ENCODE measurements at places on chromosomes 4 and X.

GRCh38 chr4:74946196-74946595, 13.3 kb downstream of the PARM1 start:
- H3K27ac ChIP-seq: no peak overlapping the region
- no peak overlapping the region for H3K4me3 ChIP-seq
- no peaks in the 10 kb centered on the region for H3K36me3 ChIP-seq
- no peaks in the 10 kb centered on the region for H3K4me1 ChIP-seq
- no peaks in the 10 kb centered on the region for H3K27me3 ChIP-seq
- ATAC-seq: no peak

DNA sequence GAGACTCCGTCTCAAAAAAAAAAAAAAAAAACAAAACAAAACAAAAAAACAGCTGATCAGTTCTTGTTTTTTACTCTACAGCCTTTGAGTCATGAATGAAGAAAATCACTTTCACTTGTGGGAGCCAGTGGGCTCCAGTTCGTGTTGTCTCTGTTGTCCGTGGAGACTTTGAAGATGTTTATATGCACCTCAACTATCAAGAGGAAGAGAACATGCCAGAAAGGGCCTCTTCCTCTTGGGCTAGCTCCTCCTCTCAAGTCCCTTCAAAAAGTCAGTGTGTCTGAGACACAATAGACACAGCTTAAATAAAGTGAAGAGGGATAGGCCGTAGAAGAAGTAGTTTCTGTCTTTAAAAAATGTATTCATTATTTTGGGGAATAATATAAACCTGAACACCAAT, 182.7 kb downstream of the KDR start:
- H3K27me3 ChIP-seq: no peaks in the 10 kb centered on the region
- H3K4me1 ChIP-seq: no peaks in the 10 kb centered on the region
- ATAC-seq: no peak
- no peak overlapping the region for H3K27ac ChIP-seq
- no peak overlapping the region for H3K4me3 ChIP-seq

GRCh38 chrX:37783305-37783704, 3.4 kb downstream of the CYBB start:
- no peak overlapping the region for H3K4me3 ChIP-seq
- no peak overlapping the region for H3K27ac ChIP-seq
- no peaks in the 10 kb centered on the region for H3K4me1 ChIP-seq
- H3K27me3 ChIP-seq: no peaks in the 10 kb centered on the region
- H3K36me3 ChIP-seq: no peaks in the 10 kb centered on the region
- ATAC-seq: no peak

DNA sequence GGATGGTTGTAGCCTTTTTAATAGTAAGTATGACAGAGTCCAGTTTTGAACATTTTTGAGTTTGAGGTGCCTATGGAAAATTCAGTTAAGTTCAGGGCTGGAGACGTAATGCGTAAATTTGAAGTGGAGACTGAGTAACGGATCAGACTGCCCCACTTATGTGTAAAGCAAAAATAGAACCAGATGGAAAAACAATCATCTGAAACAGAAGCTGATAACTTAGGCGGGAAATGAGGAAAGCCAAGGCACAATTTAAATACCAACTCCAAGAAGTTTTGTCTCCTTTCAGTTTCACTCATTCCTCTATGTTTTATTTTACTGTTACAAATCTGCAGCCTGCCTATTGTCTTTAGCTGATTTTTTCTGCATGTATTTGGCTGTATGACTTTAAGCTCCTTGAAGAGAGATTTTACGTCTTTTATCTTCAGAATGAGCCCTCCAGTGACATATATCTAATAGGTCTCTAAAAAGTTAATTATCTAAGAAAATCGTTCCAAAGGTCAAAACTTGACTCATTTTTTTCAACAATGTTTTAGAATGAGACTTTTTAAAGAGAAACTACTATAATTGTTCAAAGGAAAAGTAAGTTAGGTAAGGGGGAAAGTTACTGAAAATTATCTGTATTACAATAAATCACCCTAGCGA, 1.1 kb downstream of the SGCB start:
- no peaks in the 10 kb centered on the region for H3K27me3 ChIP-seq
- peak overlapping the region; percentile 78 for H3K4me3 ChIP-seq
- H3K36me3 ChIP-seq: peaks cover 3% of the 10 kb centered on the region
- no peak for ATAC-seq
- H3K27ac ChIP-seq: no peak overlapping the region
- H3K4me1 ChIP-seq: peaks cover 9% of the 10 kb centered on the region

GRCh38 chrX:37989304-37989703, 17.0 kb upstream of the SYTL5 start:
- no peak for ATAC-seq
- H3K4me3 ChIP-seq: no peak overlapping the region
- no peaks in the 10 kb centered on the region for H3K36me3 ChIP-seq
- no peak overlapping the region for H3K27ac ChIP-seq
- H3K27me3 ChIP-seq: no peaks in the 10 kb centered on the region
- H3K4me1 ChIP-seq: no peaks in the 10 kb centered on the region

DNA sequence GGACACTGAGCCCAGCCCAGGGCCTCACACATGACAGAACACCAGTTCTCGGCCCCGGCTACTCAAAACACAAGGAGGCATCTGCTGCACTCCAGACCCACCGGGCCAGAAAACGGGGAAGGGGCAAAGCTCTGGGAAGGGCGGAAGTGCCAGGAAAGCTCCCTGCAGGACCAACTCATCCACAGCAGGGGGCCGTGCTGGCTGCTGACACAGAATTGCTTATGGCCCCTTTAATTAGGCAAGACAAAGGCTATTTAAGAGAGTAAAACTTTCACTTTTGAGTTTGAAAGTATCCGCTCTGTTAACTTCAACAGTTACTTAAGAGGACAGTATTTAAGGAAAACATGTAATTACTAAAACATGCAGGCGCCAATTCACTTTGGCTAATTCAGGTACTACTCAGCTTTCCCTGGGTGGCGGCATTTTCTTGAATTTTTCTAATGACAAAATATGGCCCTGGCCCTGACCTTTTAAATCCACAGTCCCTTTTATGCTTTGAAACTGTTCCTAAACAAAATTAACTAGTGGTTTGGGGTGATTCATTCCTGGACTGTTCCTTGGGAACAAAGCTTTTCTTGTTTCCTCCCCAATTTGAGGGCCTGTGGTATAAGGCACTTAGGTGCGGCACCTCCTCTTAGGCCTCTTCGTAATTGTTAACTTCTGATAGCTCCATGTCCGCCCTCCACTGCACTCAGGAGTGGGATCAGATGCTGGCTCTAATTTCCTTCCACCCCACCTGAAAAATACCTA, 40.4 kb downstream of the NSG1 start:
- H3K27ac ChIP-seq: no peak overlapping the region
- no peaks in the 10 kb centered on the region for H3K27me3 ChIP-seq
- no peak overlapping the region for H3K4me3 ChIP-seq
- no peaks in the 10 kb centered on the region for H3K4me1 ChIP-seq
- H3K36me3 ChIP-seq: peaks cover 87% of the 10 kb centered on the region

DNA sequence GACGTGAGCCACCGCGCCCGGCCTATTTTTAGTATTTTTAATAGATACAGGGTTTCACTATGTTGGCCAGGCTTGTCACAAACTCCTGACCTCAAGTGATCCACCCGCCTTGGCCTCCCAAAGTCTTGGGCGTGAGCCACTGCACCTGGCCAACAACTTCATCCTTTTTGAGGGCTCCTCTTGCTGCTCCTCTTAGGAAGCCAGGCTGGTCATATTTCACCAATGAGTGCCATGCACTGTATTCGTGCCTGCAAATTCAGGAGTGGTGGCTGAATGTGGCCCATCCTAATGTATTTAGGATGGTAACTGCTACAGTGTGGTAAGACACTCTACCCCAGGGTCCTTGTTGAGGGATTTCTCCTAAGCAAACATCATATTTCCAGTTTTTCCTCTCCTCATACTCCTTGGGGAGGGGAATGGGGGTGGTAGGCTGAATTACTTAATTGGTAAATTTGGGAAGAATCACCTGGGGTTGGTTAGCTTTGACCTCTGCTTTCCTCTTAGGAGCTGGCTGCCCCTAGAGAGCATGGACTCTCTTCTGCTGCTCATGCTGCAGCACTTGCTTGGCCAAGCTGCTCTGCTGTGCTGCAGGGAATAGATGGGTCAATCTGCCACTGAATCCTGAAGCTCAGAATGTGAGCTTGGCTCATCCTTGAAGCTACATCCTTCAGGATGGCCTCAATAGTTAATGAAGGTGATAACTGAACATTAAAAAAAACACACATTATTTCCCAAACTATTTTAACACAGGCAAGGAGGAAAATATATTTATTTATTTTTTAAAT, 167.4 kb downstream of the HS3ST1 start:
- no peaks in the 10 kb centered on the region for H3K4me1 ChIP-seq
- no peak for ATAC-seq
- no peaks in the 10 kb centered on the region for H3K27me3 ChIP-seq
- H3K27ac ChIP-seq: no peak overlapping the region
- no peak overlapping the region for H3K4me3 ChIP-seq
- no peaks in the 10 kb centered on the region for H3K36me3 ChIP-seq

DNA sequence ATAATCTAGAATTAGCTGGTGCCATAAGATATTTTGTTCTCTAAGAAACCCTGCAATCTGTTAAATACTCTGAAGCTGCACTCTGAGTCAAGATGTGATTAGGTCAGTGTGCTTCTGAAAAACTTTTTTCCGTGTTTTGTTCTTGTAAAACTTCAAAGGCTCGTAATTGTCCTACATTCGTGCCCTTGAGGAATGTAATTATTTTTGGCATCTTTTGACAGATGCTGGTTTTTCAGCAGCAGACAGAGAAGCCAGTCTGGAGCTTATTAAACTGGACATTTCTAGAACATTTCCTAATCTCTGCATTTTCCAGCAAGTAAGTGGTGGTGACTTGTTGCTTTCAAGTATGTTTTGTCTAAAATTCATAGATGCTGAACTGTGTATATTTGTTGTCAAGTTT, 36.8 kb upstream of the TADA2B start:
- H3K4me3 ChIP-seq: no peak overlapping the region
- ATAC-seq: no peak
- no peak overlapping the region for H3K27ac ChIP-seq
- no peaks in the 10 kb centered on the region for H3K4me1 ChIP-seq
- H3K27me3 ChIP-seq: no peaks in the 10 kb centered on the region

GRCh38 chrX:115030625-115031024, 13.2 kb upstream of the IL13RA2 start:
- H3K27me3 ChIP-seq: no peaks in the 10 kb centered on the region
- no peak for ATAC-seq
- H3K4me1 ChIP-seq: peaks cover 12% of the 10 kb centered on the region
- H3K27ac ChIP-seq: no peak overlapping the region

- no peak overlapping the region for H3K4me3 ChIP-seq
- H3K4me1 ChIP-seq: no peaks in the 10 kb centered on the region
- H3K36me3 ChIP-seq: peaks cover 10% of the 10 kb centered on the region
- H3K27me3 ChIP-seq: no peaks in the 10 kb centered on the region
These were observed 7.2 kb downstream of the RAB28 start for GRCh38 chr4:13476915-13477314.

DNA sequence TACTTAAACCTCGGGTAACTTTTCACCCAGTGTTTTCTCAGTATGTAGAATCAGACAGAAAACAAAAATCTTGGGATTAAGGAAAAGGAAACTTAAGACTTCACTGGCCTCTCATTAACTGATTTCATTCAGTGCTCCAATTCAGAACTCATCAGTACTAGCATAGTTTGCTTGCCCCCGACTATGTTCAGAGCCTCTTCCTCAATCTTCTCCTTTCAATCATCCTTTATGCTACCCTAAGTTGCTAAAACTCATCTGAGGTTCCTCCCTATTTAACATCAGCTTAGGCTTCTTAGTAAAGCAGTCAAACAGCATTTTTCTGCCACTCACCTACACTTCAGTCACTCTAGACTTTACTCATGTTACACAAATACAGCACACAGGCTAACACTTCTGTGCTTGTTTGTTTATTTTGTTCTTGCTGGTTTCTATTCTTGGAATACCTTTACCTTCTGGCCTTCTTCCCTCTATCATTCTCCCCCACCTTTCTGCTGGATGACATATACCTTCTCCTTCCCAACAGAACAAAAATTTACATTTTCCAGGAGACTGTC, 163.0 kb upstream of the TLL1 start:
- no peaks in the 10 kb centered on the region for H3K27me3 ChIP-seq
- H3K36me3 ChIP-seq: no peaks in the 10 kb centered on the region
- no peak for ATAC-seq
- H3K27ac ChIP-seq: no peak overlapping the region
- no peak overlapping the region for H3K4me3 ChIP-seq
- H3K4me1 ChIP-seq: no peaks in the 10 kb centered on the region

DNA sequence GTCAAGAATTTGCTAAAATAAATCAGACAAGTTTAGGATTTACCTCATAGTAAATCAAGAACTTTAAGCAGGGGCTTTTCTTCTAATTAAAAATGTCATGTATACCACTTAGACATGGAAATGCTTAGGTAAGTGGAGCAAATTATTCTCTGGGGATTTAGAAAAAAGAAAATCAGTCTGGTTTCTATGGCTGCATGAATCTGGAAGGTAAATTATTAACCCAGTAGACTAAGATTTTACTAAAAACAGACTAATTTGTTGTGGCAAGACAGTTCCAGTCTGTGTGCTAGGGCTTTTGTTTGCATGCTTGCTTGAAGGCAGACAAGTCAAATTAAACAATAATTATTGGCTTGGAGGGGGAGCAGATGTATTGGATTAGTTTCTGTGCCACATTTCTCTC, 140.6 kb downstream of the TBL1X start:
- ATAC-seq: no peak
- no peaks in the 10 kb centered on the region for H3K27me3 ChIP-seq
- H3K36me3 ChIP-seq: no peaks in the 10 kb centered on the region
- no peak overlapping the region for H3K4me3 ChIP-seq
- H3K4me1 ChIP-seq: no peaks in the 10 kb centered on the region
- no peak overlapping the region for H3K27ac ChIP-seq

- no peaks in the 10 kb centered on the region for H3K27me3 ChIP-seq
- no peak overlapping the region for H3K4me3 ChIP-seq
- no peak overlapping the region for H3K27ac ChIP-seq
- ATAC-seq: no peak
- H3K36me3 ChIP-seq: no peaks in the 10 kb centered on the region
These were observed 181.2 kb downstream of the RAPGEF2 start for GRCh38 chr4:159284113-159284512.

GRCh38 chrX:41823402-41823801, 99.4 kb downstream of the GPR82 start:
- no peak overlapping the region for H3K27ac ChIP-seq
- H3K4me1 ChIP-seq: no peaks in the 10 kb centered on the region
- no peak for ATAC-seq
- H3K36me3 ChIP-seq: no peaks in the 10 kb centered on the region
- H3K27me3 ChIP-seq: no peaks in the 10 kb centered on the region

DNA sequence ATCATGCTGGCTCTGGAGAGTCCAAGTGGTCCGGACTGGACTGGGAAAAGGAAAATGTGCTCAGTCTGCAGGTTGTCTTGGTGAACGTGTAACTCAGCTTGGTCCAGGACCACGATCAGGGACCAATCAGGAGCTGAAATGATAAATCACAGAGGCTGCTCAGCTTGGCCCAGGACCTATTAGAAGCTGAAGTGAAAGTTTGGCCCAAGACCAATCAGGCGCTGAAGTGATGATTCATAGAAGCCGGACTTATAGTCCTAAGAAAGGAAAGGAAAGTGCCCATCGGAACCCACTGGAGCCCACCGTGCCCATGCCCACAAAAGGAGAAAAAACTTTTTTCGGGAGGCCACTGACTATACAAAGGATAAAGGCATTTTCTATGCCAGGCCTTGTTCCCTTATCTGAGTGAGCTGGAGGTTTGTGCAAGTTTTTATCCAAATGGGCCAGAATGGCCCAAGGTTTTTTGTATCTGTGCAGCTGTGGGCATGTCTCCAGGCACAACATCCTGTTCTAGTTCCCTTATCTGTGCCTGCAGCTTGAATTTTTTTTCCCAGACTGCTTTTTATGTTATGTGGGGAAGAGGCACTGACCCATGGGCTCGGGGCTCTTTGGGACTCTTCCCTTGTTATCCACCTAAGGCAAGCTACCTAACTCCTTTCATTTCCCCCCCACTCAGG, 194.4 kb downstream of the FAM133A start:
- no peak for ATAC-seq
- H3K27ac ChIP-seq: no peak overlapping the region
- no peaks in the 10 kb centered on the region for H3K27me3 ChIP-seq
- no peaks in the 10 kb centered on the region for H3K4me1 ChIP-seq

All from gastroesophageal sphincter (tissue), 4 donors.